ENCODE measurements at places on chromosomes 3 and 15.

DNA sequence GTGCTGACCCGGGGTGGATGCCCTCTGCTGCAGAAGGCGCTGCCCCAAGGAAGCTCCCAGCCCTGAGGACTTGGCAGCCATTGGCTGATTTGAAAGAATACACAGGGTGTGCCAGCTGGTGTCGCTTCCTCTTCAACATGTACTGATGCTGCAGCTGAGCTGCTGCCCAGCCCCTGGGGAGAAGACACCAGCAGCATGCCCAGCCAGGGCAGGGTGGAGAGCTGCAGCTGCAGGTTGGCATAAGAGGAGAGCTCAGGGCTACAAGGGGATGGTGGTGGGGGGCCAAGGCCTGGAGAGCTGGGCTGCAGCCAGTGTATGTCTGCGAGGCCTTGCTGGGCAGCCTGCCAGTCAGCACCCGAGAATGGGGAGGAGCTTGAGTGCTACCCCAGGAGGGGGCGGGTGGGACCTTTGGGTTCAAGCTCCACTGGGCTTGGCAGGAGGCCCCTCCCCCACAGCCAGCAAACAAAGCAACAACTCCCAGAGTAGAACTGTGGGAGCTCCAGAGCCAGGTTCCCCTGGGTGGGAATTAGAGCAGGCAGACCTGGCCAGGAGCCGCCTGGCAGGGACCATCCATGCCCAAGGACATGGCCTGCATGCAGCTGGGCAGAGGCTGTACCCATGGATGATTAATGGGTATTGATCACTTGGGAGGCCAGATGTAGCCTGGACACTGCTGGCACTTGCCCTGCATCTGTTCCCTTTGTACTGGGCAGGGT is 9.2 kb upstream of the SEMA4B start:
- DNase-seq = no peak

DNA sequence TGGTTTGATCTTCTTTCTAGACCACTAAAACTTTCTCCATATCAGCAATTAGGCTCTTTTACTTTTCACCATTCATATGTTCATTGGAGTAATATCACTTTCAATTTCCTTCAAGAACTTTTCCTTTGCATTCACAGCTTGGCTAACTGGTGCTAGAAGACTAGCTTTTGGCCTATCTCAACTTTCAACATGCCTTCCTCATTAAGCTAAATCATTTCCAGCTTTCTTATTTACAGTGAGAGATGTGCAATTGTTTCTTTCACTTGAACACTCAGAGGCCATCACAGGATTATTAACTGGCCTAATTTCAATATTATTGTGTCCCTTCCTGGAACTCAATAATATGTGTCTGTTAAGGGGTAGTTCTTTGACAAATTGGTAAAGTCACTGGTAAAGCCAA is 42.8 kb upstream of the PLOD2 start:
- no peak for DNase-seq

GRCh38 chr3:36867810-36868209 is 77.0 kb downstream of the TRANK1 start:
- no peak for DNase-seq

DNA sequence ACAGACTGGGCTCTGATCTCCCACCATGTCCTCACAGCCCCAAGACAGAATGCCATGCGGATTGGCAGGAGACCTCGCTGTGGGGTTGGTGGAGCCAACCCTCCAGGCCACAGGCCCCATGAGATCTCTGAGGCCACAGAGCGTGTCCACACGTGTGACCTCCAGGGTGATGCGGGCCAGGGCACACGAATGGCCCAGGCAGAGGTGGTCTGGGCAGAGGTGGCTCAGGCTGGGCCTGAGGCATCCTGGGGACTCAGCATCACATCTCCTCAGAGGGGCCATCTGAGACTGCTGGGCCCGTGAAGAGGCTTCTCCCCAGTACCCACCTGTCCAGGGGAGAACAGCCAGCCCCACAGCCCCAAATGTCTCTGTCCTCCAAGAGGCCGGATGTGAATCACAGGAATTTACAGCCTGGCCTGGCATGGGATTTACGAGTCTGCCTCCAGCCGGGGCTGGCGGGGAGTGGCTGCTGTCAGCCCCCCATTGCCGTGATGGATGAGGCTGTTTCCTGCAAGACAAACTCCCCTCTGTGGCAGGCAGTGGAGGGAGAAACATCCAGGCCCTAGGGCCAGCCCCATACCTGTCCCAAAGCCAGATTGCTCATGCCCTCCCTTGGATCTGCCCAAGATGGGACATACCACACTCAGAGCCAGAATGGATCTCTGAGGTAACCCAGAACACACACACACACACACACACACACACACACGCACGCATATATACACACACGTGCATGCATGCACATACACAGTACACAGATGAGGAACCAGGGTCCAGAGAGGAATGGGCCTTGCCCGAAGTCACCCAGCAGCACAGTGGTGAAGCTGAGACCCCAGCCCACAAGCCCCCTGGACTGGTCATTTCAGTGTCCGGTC is 208.3 kb downstream of the TBC1D2B start:
- DNase-seq = no peak

GRCh38 chr15:98699591-98700424 is 51.5 kb downstream of the IGF1R start:
- DNase-seq = no peak

DNA sequence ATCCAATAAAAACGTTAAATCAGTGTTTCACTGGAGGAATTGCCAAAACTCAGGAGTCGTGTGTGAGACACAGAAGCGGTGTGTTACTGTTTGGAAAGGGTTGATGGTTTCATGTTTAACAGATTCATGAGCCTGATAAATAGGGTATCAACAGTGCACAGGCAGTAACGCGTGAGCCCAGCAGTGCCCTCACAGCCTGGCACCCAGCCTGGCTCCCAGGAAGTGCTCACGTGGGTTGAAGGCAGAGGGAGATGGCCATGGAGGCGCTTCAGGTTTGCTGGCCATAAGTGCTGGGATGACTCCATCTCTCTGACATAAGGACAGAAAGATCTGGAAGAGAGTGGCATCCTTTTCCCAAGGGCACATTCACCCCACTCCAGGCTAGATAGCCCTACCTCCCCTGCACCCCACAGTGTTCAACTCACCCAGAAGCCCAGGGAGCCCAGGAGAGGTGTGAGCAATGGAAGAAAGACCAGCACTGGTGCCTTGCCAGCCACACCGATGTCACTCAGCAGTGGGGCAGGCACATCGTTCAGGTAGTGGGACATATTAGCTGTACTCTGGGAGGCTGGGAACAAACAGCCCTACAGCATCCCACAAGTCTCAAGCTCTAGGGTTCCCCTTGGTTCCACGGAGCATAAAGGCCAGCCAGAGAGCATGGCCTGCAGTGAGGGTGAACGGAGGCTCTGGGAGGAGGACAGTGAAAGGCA is 164.3 kb downstream of the LRRK1 start:
- DNase-seq = no peak

DNA sequence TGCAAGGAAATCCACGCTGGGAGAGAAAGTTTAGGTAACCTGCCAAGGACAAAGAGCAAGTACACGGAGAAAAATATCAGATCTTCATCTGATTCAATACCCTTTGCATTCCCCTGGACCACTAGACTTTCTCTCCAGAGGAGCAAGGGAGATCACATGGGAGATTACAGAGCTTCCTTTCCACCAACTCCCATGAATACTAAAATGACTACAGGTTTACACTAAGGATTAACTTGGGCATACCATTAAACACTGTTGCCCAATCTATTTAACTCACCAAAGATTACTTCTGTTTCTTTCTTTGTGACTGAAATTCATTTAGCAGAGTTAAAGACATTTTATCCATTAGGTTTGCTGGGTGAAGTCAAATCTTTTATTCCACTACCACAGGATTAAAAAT is 71.2 kb downstream of the RYK start:
- no peak for DNase-seq

DNA sequence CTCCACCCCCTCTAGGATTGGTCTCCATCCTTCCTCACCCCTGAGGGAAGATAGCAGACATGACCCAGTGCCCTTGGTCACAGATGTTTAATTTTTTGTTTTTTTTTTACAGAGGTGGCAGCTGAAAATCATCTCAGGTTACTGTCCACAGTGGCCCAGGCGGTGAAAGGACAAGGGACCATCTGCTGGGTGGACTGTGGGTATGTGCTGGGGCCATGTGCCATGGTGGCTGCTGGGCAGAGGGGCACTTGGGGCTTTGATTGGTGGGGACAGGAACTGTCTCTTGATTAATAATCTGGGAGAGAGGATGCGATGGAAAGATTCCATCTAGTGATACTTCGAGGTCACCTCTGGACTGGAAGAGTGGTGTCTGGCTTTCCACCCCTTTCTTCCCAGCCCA is 25.4 kb downstream of the PDIA5 start:
- no peak for DNase-seq

- no peak for DNase-seq
These were observed 42.5 kb upstream of the SRGAP3 start for GRCh38 chr3:9291821-9292410.
